Activated CD4-positive, alpha-beta T cell treated with anti-CD3 and anti-CD28 coated beads, Interleukin-2, amount 50 U/mL, for 24 hours (primary cell): ENCODE measurements at places on chromosomes 1 and 21.

DNA sequence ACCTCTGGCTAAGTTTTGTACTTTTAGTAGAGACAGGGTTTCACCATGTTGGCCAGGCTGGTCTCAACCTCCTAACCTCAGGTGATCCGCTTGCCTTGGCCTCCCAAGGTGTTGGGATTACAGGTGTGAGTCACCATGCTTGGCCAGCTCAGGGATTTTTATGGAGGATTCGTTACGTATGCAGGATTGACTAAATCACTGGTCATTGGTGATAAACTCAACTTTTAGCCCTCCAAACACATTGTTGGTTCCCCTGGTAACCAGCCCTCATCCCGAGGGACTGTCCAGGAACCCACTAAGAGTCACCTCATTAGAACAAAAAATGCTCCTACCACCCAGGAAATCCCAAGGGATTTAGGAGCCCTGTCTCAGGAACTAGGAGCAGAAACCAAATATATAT is 40.4 kb downstream of the ST3GAL3 start:
- no peak for DNase-seq

DNA sequence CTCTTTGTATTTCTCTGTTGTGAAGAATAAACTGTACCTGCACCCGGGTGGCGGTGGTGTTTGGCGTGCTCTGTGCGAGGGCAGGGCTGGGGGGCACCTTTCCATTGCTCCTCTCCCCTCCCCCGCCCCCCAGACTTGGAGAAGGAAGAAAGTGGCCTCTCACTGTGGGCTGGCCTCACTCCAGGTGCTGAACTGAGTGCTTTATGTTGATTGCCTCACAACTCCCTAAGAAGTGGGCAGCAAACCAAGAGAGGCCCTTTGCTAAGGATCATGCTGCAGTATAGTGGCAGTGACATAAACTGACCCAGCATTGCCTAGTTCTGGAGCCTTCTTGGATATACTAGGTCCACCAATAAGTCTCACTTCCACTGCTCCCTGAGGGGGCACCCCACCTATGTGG is 20.2 kb downstream of the A3GALT2 start:
- no peak for DNase-seq

GRCh38 chr21:45057886-45058285 is 16.5 kb upstream of the ADARB1 start:
- no peak for DNase-seq

- DNase-seq, result no peak
Observed at GRCh38 chr1:83760226-83761021, 238.5 kb downstream of the TTLL7 start.

DNA sequence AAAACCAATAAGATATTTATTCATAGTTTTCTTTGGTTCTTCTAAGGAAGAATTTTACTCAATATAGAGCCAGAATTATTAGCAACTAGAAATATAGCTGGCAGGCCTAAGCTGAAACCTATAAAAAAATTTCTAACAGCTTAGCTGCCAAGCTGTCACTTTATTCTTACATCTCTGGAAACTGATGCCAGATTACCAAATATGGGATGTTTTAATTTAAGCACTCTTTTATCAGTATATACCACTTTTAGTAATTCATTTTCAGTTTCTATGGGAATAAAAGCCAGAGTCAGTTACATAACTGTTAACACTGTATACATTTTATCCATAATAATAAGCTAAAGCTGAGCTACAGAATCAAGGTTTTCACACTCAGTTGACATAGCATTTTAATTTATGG is 68.7 kb upstream of the MPC2 start:
- DNase-seq, result no peak

DNA sequence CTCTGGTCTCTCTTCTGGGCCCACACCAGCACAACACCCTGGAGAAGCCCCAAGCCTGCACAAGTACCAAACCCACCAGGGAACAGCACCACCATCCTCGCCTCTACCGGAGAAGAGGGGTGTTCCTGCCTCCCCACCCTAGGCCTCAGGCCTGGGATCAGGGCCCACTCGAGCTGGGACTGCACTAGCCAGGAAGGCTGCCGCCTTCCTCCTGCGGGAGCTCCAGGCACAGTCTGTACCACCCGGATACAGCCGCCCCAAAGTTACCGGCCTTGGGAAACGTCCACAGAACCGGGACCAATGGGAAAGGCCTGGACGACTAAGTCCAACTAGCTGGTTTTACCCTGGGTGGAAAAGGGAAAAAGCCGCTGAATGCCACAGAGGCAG is 3.4 kb downstream of the TAL1 start:
- no peak for DNase-seq

DNA sequence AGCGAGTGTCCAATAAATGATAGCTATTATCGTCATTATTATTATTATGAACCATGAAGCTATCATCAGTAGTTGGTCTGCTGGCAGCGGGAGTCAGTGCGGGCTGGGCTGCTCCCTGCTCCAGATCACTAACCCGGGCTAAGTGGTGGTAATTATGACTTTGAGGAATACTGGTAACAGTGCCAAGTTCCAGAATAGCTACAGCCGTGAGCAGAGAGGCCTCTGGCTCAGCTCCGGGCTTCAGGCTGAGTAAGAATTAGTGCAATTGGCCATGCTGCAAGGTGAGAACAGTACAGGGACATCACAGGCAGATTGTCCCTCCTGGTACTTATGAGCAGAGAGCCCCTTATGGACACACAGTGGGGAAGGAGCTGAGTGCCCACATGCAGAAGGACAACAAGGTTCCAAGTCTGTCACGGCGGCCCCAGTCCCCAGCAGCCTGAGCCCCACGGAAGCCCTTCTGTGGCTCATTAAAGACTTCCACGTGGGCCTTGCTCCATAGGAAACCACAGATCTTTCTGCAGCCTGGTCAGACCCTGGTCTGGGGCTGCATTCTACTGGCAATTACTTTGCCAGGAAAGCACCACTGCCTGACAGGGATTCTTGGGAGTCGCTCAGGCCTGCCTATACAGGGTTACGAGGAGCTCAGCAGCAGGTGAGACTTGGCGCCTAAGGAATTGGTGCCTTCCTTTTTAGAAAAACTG is 235.1 kb downstream of the RRAGC start:
- DNase-seq, result no peak

- no peak for DNase-seq
Observed at GRCh38 chr1:17570228-17570627, 30.7 kb downstream of the ARHGEF10L start.

DNA sequence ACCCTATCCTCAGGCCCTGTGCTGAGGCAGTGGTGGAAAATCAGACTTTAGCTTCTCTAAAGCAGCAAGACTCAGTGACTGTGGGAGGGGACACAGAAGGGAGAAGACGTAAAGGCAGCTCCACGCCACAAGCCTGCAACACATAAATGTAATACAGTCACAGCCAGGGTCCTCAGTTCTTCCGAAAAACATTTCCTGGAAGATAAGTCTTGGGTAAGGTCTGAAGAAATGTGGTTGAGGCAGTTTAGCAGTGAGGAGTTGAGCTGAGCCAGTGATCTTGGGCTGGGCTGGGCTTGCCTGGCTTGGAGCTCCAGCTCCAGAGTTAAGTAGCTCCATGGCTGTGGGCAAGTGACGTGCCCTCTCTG is 127.8 kb upstream of the ADAR start:
- no peak for DNase-seq

DNA sequence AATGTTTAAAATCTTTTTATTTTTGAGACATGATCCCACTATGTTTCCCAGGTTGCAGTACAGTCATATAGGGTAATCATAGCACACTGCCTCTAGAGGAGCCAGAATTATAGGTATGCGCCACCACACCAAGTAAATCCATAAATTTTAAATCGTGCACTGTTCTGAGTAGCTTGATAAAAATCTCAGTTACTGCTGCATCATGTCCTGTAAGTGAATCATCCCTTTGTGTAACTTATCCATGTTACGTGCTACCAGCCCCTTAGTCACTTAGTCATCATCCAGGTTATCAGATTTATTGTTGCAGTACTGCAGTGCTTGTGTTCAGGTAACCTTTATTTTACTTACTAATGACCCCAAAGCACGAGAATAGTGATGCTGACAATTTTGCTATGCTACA is 1770.9 kb downstream of the BRINP3 start:
- DNase-seq, result no peak

GRCh38 chr1:16226490-16227179 is 10.3 kb downstream of the CPLANE2 start:
- DNase-seq, result no peak

- DNase-seq, result no peak
Observed at GRCh38 chr1:219582865-219583264, 30.0 kb downstream of the ZC3H11B start.

DNA sequence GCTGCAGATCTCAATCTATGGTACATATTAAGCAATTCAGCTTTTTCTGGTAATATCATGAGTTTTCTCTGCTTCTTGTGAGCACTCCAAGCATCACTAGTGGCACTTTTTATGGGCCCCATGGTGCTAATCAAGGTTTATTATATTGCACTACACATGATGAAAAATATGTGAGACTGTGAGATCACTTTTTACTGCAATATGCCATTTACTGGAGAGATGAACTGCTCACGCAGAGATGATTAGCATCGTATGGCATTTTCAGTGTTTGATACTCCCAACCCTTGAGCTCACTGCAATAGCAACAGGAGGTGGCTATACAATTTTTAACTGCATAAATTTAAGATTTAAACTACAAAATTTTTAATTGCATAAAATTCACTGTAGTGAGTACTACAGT is 8.7 kb upstream of the KCNK1 start:
- no peak for DNase-seq

GRCh38 chr1:51559064-51559500 is 40.0 kb upstream of the EPS15 start:
- DNase-seq, result no peak

DNA sequence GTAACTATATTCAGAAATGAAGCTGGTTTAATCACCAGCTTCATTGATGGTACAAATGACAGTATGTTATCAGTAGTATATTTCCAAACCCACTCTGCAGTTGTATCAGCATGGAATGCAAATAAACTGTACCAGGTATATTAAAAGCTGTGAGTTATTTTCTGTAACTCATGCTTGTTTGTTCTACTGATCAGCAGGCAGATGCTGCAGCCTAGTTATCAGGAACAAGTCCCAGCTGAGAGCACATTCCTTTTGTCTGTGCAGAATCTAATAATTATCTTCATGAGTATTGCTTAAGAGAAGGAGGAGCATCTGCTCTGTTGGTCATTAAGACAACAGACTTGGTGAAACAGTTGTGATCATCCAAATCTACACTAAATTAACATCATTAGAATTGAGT is 1331.1 kb downstream of the MRPL39 start:
- DNase-seq, result no peak

DNA sequence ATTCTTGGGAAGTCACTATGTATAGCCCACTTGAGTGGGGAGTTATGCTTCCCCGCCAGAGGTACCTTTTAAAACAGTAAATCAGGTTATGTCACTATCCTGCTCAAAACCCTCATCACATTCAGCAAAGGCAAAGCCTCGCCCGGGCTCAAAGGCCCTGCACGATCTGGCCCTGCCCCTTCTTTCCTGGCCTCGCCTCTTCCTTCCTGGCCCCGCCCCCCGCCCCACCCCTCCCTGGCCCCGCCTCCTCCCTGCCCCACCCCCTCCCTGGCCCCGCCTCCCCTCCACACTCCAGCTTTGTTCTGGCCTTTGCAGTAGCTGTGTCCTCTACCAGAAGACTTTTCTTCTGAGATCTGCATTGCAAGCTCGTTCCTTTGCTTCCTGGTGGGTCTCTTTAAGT is 6.6 kb downstream of the LDLRAD2 start:
- no peak for DNase-seq

- DNase-seq, result no peak
Observed at GRCh38 chr1:116735246-116735645, 19.0 kb upstream of the CD2 start.

GRCh38 chr21:41681348-41681801 is 85.5 kb downstream of the RIPK4 start:
- DNase-seq, result no peak

- no peak for DNase-seq
Observed at GRCh38 chr1:175536369-175536768, 207.0 kb downstream of the TNR start.

GRCh38 chr1:185843986-185844385 is 109.8 kb downstream of the HMCN1 start:
- DNase-seq, result no peak

- DNase-seq, result no peak
Observed at GRCh38 chr1:193456811-193457280, 270.4 kb upstream of the B3GALT2 start.

- DNase-seq, result no peak
Observed at GRCh38 chr1:33093004-33093403, 12.1 kb downstream of the AZIN2 start.

DNA sequence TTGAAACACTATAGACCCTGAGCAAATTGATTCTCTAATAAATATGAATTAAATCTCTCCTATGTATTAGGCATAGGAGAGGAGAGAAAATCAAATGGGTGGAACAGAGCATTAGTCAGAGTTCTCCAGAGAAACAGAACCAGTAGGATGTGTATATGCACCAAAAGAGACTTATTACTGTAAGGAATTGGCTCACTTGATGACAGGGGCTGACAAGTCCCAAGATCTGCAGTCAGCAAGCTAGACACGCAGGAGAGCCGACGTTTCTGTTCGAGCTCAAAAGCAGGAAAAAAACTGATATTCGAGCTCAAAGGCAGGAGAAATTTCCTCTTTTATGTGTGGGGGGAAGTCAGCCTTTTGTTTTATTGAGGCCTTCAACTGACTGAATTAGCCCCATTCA is 259.2 kb upstream of the KAZN start:
- DNase-seq, result no peak

GRCh38 chr1:157519451-157519850 is 32.9 kb downstream of the FCRL5 start:
- no peak for DNase-seq

- no peak for DNase-seq
Observed at GRCh38 chr1:221734187-221734586, 7.7 kb downstream of the DUSP10 start.

GRCh38 chr1:112423207-112423606 is 27.2 kb downstream of the CTTNBP2NL start:
- DNase-seq, result no peak

DNA sequence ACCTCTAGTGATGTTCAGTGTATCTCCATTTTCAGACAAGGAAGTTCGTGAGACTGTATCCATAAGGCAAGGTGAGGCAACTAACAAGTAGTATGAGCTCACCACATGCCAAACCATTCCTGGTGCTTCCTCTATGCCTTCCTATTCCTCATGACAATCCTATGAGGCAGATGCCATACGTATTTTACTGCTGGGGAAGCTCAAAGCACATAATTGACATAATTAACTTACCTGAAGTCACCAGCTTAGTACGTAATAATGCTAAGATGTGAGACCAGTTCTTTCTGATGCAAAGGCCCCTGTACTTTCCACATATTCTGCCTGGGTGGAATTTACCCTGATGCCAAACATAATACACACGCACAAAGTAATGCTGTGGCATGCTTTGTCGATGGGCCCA is 83.6 kb upstream of the NFIA start:
- no peak for DNase-seq

GRCh38 chr1:12138196-12139168 is 28.3 kb upstream of the TNFRSF1B start:
- no peak for DNase-seq

DNA sequence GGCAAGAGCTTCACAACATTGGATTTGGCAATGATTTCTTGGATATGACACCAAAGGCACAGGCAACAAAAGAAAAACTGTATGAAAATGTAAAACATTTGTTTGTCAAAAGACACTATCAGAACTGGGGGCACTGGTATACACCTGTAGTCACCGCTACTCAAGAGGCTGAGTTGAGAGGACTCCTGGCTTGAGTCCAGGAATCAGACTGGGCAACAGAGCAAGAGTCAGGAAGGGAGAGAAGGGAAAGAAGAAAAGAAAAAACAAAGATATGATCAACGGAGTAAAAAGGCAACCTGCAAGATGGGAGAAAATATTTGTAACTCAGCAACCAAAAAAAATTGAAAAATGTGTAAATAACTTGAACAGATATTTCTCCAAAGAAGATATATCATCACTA is 6.0 kb upstream of the TUT4 start:
- no peak for DNase-seq

GRCh38 chr1:18529714-18530113 is 49.0 kb downstream of the KLHDC7A start:
- DNase-seq, result no peak
